Activated CD4-positive, alpha-beta T cell treated with anti-CD3 and anti-CD28 coated beads for 36 hours (primary cell): ENCODE measurements at places on chromosomes 3 and 15.

- no peaks in the 10 kb centered on the region for H3K36me3 ChIP-seq
- H3K27me3 ChIP-seq = peaks cover 41% of the 10 kb centered on the region
- H3K27ac ChIP-seq = no peak overlapping the region
Measured at GRCh38 chr15:65400760-65401610, 21.8 kb downstream of the IGDCC4 start.

DNA sequence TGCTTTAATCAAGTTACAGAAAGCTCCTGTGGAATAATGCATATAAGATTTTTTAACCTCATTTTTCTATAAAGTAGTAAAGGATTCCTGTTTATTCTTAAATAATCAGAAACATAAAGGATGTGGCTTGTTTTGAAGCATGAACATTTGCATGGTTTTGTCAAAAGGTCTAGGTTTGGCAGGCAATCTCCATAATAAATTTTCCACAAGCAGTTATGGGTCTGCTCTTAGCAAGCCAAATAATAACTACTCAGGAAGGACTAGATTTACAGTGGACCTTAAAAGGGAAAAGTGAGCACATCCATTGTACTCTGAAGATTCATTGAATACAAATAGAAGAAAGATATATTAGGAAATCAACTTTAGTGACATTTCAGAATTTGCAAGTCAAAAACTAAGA, 407.3 kb upstream of the CBLB start:
- H3K4me1 ChIP-seq = peaks cover 23% of the 10 kb centered on the region
- H3K27ac ChIP-seq = no peak overlapping the region
- H3K27me3 ChIP-seq = no peaks in the 10 kb centered on the region
- H3K36me3 ChIP-seq = peaks cover 6% of the 10 kb centered on the region
- no peak overlapping the region for H3K4me3 ChIP-seq

GRCh38 chr3:71652781-71653413, 69.4 kb upstream of the FOXP1 start:
- H3K4me3 ChIP-seq = no peak overlapping the region
- H3K27me3 ChIP-seq = no peaks in the 10 kb centered on the region
- DNase-seq = peak; percentile 55
- H3K36me3 ChIP-seq = no peaks in the 10 kb centered on the region

DNA sequence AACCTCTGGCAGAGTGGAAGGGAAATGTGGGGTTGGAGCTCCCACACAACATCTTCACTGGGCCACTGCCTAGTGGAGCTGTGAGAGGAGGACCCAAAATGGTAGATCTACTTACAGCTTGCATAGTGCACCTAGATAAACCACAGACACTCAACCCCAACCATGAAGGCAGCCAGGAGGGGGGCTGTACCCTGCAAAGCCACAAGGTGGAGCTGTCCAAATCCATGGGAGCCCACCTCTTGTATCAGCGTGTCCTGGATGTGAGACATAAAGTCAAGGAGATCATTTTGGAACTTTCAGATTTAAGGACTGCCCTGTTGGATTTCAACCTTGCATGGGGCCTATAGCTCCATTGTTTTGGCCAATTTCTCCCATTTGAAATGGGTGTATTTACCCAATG, 20.9 kb downstream of the TP63 start:
- DNase-seq = peak; percentile 46
- no peaks in the 10 kb centered on the region for H3K36me3 ChIP-seq
- H3K4me3 ChIP-seq = no peak overlapping the region
- H3K4me1 ChIP-seq = no peaks in the 10 kb centered on the region
- peaks cover 1% of the 10 kb centered on the region for H3K27me3 ChIP-seq

DNA sequence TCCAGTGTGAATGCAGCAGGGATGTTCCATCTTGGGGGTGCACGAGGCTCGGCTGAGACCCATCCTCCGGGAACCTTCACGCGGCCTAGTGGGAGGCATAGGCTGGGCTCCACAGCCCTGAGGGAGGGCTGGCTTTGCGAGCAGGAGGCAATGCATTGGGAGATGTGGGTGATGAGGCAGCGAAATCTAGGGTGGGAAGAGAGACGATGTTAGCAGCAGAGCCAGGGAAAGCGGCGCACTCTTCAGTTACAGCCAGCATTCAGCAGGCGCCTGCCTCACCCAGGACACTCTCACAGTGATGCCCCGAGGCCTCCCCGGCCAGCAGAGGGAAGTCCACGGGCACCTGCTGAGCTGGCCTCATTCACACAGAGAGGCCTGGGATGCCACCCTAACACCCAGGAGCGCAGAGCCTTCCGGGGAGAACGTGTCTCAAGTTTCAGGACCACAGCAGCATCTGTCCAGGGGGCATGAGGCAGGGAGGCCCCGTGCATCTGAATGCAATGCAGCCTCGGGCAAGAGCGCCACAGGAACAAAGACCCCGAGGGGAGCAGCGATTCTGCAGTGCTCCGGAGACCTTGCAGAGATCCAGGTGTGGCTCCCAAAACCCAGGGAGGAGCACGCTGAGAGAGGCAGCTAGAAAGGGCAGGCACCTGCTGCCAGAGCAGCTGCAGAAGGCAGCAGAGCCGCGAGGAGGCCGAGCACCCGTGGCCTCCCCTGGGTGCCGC, 102.4 kb downstream of the NUP210 start:
- H3K4me1 ChIP-seq = no peaks in the 10 kb centered on the region
- no peak for DNase-seq
- no peak overlapping the region for H3K4me3 ChIP-seq
- H3K36me3 ChIP-seq = peaks cover 49% of the 10 kb centered on the region

DNA sequence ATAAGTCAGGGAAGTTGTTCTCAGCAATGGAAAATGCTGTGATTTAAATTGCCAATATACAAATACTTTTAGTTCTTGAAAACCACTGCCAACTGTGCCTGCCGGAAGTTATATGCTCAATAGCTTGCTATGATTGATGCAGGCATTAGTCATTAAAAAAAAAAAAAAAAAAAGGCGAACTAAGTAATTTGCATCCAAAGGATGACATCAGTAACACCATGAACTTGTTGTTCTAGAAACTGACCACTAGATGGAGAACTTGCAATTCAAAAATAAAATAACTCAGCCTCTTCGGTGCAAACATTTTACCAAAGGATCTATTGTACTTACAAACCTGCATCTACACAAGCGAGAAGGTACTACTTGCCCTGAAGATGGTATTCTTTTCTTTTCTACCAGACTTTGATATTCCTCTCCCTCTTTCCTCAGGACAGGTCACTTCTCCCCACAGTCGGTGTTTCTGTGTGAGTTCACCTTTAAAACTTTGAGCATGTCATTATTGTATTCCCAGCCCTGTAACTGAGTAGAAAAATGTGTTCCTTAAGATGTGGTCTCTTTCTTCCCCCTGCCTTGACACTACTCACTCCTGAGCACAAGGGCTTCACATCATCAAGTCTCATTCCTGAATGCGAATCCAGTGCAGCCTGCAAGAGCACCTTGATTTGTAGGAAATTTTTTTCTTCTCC, 115.0 kb upstream of the VEPH1 start:
- no peak overlapping the region for H3K4me3 ChIP-seq
- H3K27me3 ChIP-seq = peaks cover 8% of the 10 kb centered on the region
- no peaks in the 10 kb centered on the region for H3K36me3 ChIP-seq
- H3K27ac ChIP-seq = no peak overlapping the region

DNA sequence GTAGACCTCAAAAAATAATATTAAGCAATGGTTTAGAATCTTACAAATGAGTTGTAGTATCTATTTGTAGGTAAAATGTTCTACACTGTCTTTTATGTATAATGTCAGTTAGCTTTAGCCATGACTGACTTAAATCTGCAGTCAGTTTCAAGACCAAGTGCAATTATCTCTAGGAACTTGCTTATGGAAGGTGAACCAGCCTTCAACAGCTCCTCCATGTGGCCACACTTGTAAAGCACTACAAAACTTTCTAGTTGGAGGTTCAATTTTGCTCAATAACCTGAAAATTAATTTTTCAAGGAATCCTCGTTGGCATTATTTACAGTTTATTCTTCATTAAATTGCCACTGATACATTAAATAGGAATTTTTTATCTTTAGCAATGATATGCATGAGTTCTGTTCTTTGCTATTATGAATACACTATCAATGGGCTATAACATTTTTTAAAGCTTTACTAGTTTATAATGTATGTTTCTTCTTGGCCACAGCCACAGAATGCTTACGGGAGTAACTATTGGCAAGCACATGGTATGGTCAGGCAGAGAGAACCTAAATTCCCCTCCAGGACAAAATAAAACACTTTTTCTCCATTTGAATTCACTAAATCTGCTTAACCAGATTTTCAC, 315.3 kb upstream of the UBE2E2 start:
- peak; percentile 6 for DNase-seq
- no peak overlapping the region for H3K27ac ChIP-seq
- H3K27me3 ChIP-seq = no peaks in the 10 kb centered on the region
- no peaks in the 10 kb centered on the region for H3K4me1 ChIP-seq
- no peaks in the 10 kb centered on the region for H3K36me3 ChIP-seq

DNA sequence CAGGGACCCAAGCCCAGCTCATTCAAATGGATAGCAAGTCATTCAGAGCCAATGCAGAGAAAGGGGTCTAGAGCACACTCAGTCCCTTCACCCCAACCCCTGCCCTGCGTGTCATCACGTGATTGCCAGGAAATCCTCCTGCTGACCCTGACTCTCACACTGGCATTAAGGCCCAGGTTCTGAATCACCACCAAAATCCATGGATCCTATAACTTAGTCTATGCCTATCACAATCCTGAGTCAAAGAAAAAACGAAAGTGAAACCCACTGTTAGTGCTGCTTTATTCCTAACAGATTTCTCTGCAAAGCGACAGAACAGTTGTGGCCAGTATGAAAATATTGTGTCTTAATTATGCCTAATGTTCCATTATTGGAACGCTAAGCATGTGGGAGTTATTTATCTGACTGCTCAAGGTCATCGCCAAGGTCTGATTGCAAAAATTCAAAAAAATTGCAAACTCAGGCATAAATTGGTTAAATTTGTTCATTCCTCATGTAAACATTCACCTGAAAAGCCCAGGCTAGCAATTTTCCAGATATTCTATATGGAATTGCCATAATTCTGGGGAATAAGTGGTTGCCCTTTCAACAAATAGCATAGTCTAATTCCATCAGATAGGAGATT, 108.7 kb upstream of the EIF1B start:
- no peaks in the 10 kb centered on the region for H3K36me3 ChIP-seq
- no peaks in the 10 kb centered on the region for H3K27me3 ChIP-seq
- no peak overlapping the region for H3K27ac ChIP-seq
- H3K4me1 ChIP-seq = no peaks in the 10 kb centered on the region
- no peak overlapping the region for H3K4me3 ChIP-seq

DNA sequence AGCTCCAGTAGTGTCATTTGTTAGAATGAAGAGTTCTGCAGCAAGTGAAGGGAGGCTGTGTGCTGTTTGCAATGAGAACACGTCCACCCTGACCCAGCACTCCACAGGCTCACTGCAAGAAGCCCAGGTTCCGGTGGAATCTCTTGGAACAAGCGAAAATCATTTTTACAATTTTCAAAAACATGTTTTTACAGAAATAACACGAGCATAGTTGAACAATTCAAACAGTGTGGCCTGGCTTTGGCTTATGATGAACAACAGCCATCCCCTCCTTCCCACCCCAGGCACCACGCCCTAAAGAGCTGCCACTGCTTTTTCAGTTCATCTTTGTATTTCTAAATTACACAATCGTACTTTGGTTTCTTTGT, 59.5 kb upstream of the KY start:
- no peaks in the 10 kb centered on the region for H3K27me3 ChIP-seq
- no peaks in the 10 kb centered on the region for H3K4me1 ChIP-seq
- H3K4me3 ChIP-seq = no peak overlapping the region
- no peaks in the 10 kb centered on the region for H3K36me3 ChIP-seq

DNA sequence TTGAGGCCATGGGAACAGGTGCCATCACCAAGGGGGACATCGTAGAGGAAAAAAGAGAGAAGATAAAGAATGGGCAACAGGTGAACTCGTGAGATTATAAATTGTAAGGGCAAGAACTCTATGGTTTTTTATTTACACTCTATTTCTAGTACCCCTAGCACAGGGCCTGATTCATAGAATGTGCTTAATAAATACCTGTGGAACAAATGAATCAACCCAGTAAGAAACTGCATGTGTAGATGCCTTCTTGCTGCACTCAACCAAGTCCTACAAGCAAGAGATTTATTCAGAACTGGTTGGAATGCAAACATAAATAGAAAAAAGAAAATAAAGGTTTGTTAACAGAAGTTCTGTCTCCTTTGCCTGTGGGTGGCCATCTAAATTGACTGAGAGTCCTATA, 18.7 kb upstream of the KPNA1 start:
- no peaks in the 10 kb centered on the region for H3K27me3 ChIP-seq
- peak overlapping the region; percentile 55 for H3K27ac ChIP-seq
- peaks cover 60% of the 10 kb centered on the region for H3K36me3 ChIP-seq
- H3K4me3 ChIP-seq = no peak overlapping the region
- H3K4me1 ChIP-seq = peaks cover 34% of the 10 kb centered on the region

DNA sequence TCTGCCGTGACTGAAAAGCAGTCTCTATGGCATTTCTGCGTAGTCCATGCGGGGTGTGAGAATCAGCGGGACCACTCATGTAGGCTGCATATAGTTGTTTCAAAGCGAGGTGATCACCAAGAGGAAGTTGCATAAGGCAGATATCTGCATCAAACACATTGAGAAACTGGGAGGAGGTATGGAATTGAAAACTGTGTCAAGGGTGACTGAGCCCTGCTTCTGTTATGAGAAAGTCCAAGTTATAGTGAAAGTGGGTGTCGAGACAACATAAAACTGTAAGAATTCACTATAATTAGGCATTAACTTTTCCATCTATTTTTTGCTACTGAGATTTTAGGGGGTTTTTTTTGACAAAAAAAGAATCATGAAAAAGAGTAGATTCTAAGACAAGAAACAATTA, 109.3 kb downstream of the ZIC1 start:
- H3K36me3 ChIP-seq = no peaks in the 10 kb centered on the region
- H3K4me3 ChIP-seq = no peak overlapping the region
- no peaks in the 10 kb centered on the region for H3K27me3 ChIP-seq

DNA sequence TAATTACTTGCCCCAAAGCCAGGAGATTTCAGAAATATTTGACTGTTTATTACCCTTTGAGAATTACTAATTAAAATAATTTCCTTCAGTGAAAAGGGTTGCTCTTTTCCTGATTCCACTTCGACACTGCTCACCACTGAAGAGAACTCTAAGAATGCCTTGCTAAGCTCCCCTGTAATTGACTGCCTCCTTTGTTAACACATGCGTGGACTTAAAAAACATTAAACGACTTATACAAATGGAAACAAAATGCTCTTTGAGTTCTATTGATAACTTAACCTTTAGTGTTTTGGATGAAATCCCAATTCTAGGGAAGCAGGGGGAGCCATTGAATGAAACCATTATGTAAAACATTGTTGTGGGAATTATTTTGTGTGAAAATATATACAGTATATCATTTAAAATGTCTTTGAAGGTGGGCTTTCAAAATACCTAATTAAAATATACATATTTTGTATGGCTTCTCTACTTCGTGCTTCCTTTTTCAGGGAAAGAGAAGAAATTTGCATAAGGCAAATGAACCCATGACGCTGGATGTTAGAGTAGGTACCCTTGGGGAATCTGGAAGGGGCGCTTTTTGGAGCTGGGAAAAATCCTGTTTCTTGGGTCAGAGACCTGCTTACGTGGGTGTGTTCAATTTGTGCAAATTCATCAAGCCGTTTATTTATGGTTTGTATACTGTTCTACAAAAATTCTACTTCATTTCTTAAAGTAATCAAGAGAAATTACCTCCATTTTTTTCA, 64.2 kb downstream of the WWTR1 start:
- H3K4me1 ChIP-seq = no peaks in the 10 kb centered on the region
- no peaks in the 10 kb centered on the region for H3K36me3 ChIP-seq
- no peak overlapping the region for H3K27ac ChIP-seq
- no peak overlapping the region for H3K4me3 ChIP-seq
- H3K27me3 ChIP-seq = peaks cover 2% of the 10 kb centered on the region
